ENCODE measurements at places on chromosomes 1 and 21.
A peak's percentile ranks its signal among the peaks of the same experiment; 100 is the strongest.

- no peak for DNase-seq
These were observed 48.4 kb upstream of the CD34 start for GRCh38 chr1:207959141-207959825.

GRCh38 chr1:243939167-243939848, 89.3 kb upstream of the AKT3 start:
- no peak for DNase-seq

DNA sequence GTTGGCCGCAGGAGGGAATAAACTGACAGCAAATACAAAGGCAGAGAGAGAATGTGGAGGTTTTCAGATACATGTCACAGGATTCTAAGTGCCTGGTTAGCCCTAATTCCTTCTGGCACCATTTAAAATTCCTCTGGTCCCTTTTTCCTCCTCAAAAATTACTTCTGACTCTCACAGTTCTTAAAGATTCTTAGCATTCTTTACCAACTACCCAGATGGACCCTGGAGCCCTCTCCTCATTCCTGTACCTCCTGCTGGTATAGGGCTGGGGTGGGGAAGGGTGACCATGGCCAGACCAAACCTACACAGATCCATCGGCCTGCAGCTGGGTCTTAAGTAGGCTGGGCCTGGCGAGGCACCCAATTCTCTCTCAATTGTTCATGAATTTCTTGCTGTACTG, 7.2 kb downstream of the MKNK1 start:
- DNase-seq, result no peak

- peak; percentile 41 for DNase-seq
These were observed 12.3 kb downstream of the ARHGEF10L start for GRCh38 chr1:17551755-17552234.

- DNase-seq, result no peak
These were observed 12.9 kb upstream of the DISC1 start for GRCh38 chr1:231613419-231614349.

- no peak for DNase-seq
These were observed 536.6 kb upstream of the NR5A2 start for GRCh38 chr1:199490769-199491527.

DNA sequence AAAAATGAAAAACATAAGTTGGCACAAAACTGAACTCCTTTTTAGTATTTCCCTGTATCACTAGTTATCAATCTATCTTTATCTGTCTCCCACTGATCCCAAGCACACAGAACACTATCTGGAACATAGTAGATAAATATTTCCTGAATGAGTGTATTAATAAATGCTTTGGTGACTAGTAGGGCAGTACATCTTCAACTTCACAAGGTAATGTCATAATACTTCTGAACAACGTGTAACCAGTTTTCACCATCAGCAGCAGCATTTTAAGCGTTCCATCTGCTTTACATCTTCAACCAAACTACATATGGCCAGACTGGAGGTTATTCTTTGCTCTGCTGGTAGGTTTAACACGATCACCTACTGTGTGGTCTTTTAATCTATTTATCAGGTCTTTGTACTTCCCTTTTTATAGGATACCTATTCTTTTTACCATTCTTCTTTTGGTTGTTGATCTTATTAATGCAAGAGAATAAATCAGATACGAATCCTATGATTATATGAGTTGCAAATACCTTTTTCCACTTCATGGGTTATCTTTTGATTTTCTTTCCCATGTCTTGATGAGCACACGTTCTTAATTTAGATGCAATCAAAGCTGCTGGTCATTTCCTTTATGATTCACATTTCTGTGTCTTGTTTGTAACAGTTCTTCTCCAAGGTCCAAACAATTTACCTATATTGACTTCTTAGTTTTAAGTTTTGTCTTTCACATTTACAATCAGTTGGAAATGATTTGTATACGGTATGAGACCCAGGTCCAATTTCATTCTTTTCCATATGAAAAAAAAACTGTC, 16.3 kb downstream of the GPBP1L1 start:
- no peak for DNase-seq

DNA sequence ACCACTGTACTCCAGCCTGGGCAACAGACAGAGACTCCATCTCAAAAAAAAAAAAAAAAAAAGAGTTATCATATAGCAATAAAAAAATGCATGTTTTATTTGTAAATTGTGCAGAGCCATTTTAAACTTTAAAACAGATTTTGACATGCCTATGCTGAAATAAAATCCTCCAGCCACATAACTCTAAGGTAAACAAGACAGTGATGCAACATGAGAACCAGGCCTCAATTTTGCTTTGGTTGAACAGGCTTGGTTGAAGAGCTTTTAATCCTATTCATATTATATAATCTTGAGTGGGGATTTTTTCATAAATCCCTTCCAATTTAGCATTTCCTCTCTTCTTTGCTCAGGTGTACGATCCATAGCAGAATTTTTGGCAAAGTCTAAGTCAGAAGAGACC, 26.1 kb downstream of the ARMH1 start:
- DNase-seq, result no peak

- no peak for DNase-seq
These were observed 77.4 kb downstream of the APP start for GRCh38 chr21:26093122-26093521.

Measured in pons (tissue), 1 donor.